ENCODE measurements at places on chromosomes 7 and 10.

- DNase-seq = no peak
Measured at GRCh38 chr7:25952261-25953057, 199.5 kb upstream of the NFE2L3 start.

- DNase-seq = no peak
Measured at GRCh38 chr7:25636871-25637283, 408.6 kb upstream of the NPVF start.

GRCh38 chr10:47264797-47265281 lies 35.2 kb upstream of the GDF10 start:
- DNase-seq = no peak

DNA sequence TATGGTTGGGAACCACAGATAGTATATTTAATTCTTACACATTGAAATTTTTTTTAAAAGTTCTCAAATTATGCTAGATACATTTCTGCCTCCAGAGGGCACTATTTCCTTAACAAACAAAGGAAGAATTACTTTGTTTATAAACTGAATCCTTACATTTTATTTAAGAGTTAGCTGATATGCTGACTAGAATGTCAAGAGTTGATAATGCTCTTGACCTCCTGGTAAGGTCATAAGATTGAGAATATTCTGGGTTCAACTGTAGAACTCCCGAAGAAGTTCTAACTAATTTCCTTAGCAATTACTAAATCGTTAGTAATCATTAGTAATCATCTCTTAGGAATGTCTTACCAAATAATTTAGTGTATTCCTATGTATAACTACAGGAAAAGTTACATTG lies 95.3 kb upstream of the CYP26C1 start:
- DNase-seq = no peak

- DNase-seq = no peak
Measured at GRCh38 chr10:1159131-1160061, 103.2 kb downstream of the WDR37 start.

GRCh38 chr7:2688409-2689342 lies 674 bp downstream of the AMZ1 start:
- DNase-seq = no peak

GRCh38 chr10:88066319-88066718 lies 202.9 kb downstream of the PTEN start:
- DNase-seq = no peak

DNA sequence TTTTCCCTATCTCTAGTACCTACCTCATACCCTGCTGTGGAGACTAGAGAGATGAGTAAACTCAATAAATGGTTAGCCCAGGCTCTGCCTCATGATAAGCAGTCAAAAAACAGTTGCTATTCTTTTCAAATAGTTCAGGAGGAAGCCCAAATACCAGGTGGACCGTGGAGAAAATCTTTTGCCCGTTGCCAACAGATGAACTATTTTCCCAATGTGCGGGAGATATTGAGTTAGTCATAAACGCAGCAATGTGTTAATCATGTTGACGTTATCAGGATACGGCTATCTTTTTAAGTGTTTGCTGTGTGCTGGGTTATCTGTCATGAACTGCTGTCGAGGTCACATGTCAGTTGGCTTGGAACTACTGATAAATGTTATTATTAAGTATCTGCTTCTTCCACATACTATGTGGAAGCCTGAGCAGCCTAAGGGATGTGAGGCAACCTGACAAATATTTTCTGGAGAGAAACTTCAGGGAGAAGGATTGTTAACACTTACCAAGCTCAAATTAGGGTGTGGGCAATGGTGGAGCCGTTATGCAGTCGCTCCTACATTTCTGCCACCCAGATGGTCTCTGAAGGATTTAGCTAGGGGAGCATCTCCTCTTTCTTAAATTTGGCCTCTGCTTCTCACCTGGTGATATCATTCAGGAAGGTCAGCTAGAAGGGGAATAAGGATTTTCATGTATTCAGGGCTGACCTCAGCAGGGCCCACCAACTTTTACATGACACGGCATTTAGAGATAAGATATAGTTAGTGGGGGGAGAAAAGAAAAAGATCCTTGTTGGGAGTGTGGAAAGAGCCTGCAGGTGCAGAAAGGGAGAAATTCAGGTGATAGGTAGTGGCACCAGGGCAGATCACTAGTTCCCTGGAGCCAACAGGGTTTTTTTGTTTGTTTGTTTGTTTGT lies 33.5 kb upstream of the SLC26A3 start:
- no peak for DNase-seq

GRCh38 chr7:112161253-112162141 lies 44.7 kb downstream of the DOCK4 start:
- DNase-seq = no peak

DNA sequence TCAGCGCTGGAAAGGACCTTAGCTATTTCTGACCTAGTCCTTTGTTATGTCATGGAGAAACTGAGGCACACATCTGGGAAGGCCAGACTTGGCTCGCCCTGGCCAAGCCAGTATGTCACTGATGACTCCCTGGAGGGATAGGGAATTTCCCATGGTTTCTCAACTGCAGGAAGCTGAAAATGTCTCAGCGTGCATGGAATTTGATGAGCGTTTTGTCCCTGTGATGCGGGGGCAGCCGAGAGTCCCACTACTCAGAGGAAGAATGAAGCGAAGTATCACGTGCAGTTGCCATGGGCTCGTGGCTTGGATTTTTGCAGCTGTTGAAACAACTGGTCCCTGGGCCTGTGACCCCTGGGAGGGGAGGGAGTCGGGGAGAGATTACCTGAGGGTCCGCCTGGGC lies 44.8 kb downstream of the CLIP2 start:
- no peak for DNase-seq

GRCh38 chr10:19111501-19112267 lies 63.1 kb downstream of the MALRD1 start:
- no peak for DNase-seq

- no peak for DNase-seq
Measured at GRCh38 chr7:15885678-15886077, 199.2 kb upstream of the MEOX2 start.

DNA sequence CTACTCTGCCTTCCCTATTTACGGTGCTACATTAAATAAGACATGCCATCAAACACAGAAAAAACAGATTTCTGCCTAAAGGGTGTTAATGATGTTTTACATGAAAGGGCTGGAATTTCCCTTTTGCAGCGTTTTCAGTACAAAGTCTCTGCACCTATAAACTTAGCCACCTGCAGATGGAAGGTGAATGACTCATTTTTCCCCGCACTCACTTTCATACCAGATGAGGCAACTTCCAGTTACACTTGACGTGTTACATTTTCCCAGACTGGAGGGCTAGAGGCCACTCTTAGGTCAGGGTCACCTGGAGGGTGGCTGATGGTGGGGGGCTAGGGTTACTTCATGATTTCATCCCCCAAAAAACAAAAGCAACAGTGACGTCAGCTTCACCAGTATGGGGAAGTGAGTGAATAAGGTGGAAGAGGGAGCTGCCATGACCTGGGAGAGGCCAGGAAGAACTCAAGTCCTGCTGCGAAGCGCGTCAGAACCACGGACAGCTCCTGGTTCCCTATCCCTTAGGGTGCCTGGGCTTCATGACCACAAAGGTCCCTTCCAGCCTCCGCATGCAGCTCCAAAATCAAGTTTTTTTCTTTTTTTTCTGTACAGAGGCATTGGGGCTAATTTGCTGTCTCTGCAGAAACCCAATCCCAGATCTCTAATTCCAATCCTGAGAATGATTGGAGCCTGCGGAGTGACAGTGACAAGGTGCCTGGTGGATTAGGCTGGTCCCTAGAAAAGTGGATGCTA lies 94.0 kb downstream of the ADARB2 start:
- no peak for DNase-seq

DNA sequence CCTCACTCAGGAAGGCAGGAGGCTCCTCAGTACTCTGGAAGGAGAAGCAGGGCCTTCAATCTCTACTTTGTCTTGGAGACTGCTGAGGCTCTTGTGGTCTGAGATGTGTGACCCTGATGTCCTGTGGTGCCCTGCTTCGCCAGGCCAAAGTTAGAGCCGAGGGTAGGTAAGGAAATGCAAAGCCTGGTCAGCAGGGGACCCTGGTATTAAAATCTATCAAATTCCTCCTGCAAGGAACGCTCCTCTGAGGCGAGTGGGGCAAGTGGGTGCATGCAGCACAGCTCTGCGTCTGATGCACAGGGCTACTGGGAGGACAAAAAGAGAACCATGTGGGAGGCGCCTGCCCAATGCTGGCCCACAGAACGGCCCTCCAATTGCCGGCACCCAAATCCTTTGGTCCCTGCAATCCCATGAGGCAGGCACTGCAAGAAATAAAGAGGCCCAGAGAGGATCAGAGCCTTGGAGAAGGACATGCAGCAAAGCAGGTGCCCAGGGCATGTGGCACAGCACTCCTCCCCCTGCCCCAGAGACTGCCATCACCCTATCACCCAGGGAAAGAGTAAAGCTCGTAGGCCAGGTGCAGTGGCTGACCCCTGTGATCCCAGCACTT lies 23.1 kb upstream of the ZMIZ1 start:
- DNase-seq = no peak

DNA sequence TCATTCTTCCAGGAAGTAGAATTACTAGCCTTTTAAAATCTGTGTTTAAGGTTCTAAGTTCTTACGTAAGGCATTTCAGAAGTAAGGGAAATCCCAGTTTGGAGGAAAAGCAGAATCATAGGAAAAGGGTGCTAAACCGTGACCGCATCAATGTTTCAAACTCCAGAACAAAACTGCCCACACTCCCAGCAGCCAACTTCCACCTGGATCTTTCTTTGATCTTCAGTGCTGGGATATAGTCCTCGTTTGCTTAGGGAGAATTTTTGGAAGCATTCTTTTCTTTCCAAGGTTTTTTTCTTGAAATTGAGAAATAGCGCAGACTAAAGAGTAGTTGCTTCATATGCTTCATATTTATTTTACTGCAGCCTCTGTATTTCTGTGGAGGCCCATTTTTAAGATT lies 8.9 kb downstream of the PROSER2 start:
- no peak for DNase-seq

DNA sequence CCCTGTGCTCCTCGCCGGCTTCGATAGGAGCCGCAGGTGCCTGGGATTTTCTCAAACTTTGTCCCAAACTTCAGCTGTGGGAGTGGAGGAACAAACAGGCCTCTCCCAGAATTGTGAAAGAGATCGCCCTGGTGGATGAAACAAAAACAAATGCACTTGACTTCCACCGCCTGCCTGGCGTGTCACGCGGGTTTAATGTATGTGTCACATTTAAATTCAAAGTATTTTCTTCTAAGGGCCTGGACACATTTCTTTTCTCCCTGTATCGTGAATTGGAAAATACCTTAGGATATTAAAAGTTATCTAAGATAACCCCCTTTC lies 694 bp upstream of the WASL start:
- DNase-seq = no peak

GRCh38 chr7:155254018-155254417 lies 43.7 kb upstream of the INSIG1 start:
- DNase-seq = no peak

DNA sequence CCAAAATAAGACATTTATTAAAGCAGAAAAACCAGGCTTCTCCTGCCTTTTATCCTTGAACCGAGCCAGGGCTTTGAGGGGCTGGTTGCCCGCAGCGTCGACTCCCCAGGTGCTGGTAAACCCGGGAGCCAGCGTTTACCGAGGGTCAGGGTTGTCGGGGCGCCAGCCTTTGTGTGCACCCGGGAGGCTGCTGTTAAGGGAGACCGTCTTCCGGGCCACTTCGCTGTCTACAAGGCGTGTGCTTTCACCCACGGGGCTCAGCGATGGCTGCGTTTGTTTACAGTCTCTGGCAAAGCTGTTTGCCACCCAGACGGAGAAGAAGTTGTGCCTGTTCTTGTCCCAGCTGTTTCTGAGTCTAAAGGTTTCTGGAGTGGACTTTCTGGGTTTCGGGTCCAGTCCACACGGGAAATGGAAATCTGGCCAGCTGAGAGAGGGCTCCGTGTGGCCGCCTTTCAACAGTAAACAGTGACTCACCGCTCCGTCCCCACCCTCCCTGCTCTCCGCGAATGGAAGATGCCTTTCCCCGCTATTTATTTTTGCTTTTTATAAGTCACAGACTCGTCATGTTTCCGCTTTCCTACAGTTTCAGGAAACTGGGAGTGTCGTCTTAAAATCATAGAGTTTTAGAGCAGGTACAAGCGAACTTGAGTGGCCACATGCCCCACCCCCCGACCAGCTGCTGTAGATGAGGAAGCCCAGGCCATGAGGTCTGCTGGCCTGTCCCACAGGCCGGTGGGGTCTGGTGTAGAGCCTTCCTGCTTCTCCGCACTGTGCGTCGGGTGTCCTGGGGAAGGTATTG lies 2.2 kb downstream of the MAFK start:
- peak; percentile 68 for DNase-seq

GRCh38 chr7:110564246-110564645 lies 526.7 kb upstream of the LRRN3 start:
- DNase-seq = no peak

DNA sequence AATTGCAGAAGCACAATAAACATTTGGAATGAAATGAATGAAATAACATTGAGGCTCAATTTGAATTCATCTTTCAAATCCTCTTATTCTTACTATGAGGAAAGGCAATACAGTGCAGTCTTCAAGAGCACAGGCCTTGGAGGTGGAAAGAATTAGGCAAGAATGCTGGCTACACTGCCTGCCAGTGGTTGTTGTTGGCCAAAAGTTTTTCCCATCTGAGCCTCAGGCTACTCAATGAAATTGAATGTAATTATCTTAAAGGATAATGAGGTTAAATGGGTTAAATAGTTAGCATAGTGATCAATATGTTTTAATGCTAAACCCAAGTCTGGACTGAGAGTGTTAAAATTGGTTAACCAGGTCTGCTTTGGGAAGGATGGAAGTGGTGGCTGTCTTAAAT lies 140.9 kb downstream of the MBL2 start:
- DNase-seq = no peak

- DNase-seq = no peak
Measured at GRCh38 chr7:84549409-84549808, 354.8 kb upstream of the SEMA3A start.

GRCh38 chr7:22296916-22297315 lies 60.0 kb downstream of the RAPGEF5 start:
- DNase-seq = no peak

DNA sequence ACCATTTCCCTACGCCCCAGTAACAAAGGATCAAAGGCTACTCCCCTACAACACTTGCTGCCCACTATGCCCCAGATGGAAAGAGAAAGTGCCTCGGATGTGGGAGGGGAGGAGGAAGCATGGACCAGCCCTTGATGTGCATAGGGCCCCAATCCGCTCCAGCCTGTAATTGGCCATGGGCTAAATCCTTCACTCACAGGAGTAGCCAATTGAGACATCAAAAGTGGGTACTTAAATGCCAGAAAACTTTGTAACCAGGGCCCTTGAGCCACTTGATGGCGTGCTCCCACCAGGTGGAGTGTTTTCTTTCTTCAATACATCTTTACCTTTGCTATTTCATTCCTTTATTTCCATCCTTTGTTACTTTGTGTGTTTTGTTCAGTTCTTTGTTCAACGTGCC lies 500.5 kb upstream of the LRRN3 start:
- DNase-seq = no peak

GRCh38 chr10:132548106-132548823 lies 10.7 kb downstream of the INPP5A start:
- no peak for DNase-seq

DNA sequence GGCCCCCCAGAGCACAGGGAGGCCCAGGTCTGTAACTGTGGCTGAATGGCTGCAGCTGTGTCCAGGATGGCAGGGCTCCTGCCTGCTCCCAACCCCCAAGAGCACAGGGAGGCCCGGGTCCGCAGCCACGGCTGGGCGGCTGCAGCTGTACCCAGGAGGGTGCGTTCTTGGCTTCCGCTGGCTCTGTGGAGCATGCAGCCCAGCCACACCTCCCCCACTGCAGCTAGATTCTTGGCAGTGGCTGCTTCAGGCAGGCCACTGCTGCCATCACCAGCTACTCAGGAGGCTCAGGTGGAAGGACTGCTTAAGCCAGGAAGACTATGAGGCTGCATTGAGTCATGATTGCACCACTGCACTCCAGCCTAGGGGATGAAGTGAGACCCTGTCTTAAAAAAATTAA lies 27.9 kb downstream of the C7orf25 start:
- DNase-seq = no peak

GRCh38 chr7:33072471-33072870 lies 9.9 kb upstream of the NT5C3A start:
- DNase-seq = no peak

Data from T-helper 1 cell (primary cell).